Activated B cell treated with CpG ODN at 0.5 μM for 24 hours (primary cell): ENCODE measurements at places on chromosomes 6 and 20. TPM values are rescaled to one million over a fixed set of nuclear protein-coding genes. Genes with fewer than 3 reads are reported as not detected.

Gene CPXM1
- 8.5 and 9.8 TPM in 2 replicates for total RNA-seq

Gene PRPH2
- 0.07 TPM in 1 of 2 replicates, not detected in the other for total RNA-seq

Gene HLA-DMB
- total RNA-seq = 341 and 365 TPM in 2 replicates

Gene OR2H1
- total RNA-seq = not detected in 2 replicates

Gene NXT1
- total RNA-seq = 28.8 and 30.2 TPM in 2 replicates

Gene FARS2
- 28.2 and 32.7 TPM in 2 replicates for total RNA-seq

Gene HLA-DOA
- 153 and 167 TPM in 2 replicates for total RNA-seq

Gene CPNE5
- 57.8 and 59.1 TPM in 2 replicates for total RNA-seq

Gene ZC2HC1B
- total RNA-seq = 1.5 and 2.3 TPM in 2 replicates

Gene CCN6
- total RNA-seq = not detected in 2 replicates
